Pancreas (tissue), 10 donors: ENCODE measurements at places on chromosomes 1 and 21. TPM values are rescaled to one million over a fixed set of nuclear protein-coding genes. Genes with fewer than 3 reads are reported as not detected.

Gene SAMD11
- 2.7 TPM for total RNA-seq

Gene F13B
- total RNA-seq, result not detected

Gene PLEKHA6
- total RNA-seq, result 23.8 TPM

Gene ATF3
- total RNA-seq, result 13.5 TPM

Gene RPAP2
- 18.2 TPM for total RNA-seq

Gene U2AF1
- 3.9 TPM for total RNA-seq

Gene HAO2
- total RNA-seq, result not detected

Gene NUP133
- 18.7 TPM for total RNA-seq

Gene NBPF4
- total RNA-seq, result not detected

Gene C1orf50
- 1.6 TPM for total RNA-seq

Gene FMO5
- total RNA-seq, result 19.9 TPM

Gene USP48
- total RNA-seq, result 24.3 TPM

Gene IL19
- not detected for total RNA-seq

Gene SLC35A3
- 9.1 TPM for total RNA-seq

Gene PLXNA2
- 78.4 TPM for total RNA-seq
